ENCODE measurements at places on chromosomes 16 and 17.
A peak's percentile ranks its signal among the peaks of the same experiment; 100 is the strongest.

DNA sequence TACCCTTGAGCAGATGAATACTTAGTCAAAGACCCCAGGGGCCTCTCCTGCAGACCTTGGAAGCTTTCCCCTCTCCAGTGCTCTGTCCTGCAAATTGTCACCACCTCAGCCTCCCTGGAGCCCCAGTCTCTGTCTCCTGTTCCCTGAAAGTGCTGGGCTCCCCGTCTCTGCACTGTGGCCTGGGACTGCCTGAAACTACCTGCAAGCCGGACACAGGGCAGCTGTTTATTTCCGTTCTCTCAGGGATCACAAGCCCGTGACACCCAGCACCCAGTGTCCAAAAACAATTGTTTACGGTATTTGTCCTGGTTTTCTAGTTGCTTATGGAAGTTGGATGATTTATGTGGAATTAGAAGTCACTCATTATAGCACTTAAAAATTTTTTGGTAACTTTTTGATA is 81.6 kb upstream of the CHMP6 start:
- no peak for DNase-seq

GRCh38 chr16:11836650-11837244 is 14.6 kb downstream of the RSL1D1 start:
- DNase-seq: peak; percentile 51

GRCh38 chr17:72683506-72684404 is 408.7 kb downstream of the SLC39A11 start:
- DNase-seq: peak; percentile 99

DNA sequence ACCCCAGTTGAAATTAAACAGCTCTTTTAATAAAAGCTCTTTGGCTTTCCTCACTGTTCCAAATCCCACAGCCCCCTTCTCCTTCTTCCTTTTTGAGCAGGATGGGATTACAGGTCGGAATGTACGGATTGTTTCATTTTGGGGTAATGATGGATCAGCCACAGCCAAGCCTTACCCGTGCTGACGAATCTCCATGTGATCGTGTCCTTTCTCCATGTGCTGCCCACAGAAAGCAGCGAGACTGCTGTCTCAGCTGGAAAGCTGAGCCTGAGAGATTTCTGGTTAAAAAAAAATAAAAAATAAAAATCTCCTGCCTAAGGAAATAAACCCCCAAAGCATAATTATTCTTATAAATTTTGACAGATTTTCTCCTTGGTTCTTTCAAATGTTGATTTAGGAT is 276.6 kb downstream of the CPPED1 start:
- no peak for DNase-seq

DNA sequence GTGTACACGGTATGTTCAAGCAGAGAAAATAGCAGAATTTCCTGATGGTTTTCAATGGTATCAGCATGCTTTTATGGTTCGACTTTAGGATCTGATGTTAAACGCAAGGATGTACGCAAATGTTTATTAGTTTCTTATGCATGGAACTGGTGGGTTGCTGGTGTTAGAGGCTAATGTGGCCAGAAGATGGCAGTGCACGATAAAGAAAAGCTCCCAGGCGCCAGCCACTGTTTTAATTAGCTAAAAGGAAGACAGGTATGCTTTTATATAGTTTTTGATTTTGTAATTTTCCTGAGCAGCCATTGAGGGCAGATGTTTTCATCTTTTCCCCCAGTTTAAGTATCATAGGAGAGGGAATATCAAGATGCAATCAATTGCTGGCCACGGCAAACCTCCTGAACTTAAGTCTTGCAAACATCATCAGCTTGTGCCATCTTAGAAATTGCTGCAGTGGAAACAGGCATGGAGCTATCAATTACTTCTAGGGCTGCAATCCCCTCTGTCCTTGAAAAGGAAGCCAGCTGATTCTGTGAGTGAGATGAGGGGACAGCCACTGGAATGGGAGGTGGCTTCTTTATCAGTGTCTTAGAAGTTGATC is 648.5 kb upstream of the RBFOX1 start:
- DNase-seq: no peak

GRCh38 chr16:8887952-8888560 is 5.9 kb downstream of the LITAFD start:
- DNase-seq: no peak

- peak; percentile 65 for DNase-seq
These were observed 12.9 kb upstream of the ELAC2 start for GRCh38 chr17:13030459-13031300.

DNA sequence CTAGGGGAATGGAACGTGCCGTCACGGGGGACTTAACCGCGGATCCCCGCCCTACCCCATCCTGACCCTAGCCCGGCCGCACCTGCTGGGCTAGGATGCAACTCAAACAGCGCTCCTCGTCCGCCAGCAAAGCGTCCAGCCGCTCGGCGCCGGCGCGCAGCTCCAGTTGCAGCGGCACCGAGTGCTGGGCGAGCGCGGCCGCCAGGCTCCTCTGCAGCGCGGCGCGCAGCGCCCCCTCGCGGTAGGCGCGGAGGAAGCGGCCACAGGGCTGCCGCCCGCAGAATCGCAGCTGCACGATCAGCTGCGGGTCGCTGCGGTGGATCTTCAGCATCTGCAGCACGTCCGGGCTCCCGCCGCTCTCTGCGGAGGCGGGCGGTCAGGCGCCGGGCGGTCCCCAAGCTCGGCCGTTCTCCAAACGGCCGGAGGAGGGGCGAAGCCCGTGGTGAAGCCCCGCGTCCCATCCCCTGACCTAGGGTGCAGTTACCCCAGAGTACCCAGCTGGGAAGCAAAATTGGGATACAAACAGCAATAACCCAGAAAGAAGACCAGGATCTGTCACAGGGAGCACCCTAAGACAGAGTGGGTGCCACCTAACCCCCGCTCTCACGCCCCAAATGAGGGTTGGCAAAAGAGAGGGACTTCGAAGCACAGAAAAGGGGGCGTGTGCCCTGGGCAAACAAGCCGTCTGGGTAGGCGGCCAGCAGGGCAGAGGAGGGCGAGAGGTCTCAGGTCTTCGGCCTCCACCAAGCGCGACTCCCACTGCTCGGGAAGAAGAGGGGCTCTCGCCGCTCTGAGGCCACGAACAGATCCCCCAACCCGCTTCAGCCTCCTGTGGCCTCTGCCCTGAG is 4.2 kb downstream of the TRADD start:
- peak; percentile 90 for DNase-seq

DNA sequence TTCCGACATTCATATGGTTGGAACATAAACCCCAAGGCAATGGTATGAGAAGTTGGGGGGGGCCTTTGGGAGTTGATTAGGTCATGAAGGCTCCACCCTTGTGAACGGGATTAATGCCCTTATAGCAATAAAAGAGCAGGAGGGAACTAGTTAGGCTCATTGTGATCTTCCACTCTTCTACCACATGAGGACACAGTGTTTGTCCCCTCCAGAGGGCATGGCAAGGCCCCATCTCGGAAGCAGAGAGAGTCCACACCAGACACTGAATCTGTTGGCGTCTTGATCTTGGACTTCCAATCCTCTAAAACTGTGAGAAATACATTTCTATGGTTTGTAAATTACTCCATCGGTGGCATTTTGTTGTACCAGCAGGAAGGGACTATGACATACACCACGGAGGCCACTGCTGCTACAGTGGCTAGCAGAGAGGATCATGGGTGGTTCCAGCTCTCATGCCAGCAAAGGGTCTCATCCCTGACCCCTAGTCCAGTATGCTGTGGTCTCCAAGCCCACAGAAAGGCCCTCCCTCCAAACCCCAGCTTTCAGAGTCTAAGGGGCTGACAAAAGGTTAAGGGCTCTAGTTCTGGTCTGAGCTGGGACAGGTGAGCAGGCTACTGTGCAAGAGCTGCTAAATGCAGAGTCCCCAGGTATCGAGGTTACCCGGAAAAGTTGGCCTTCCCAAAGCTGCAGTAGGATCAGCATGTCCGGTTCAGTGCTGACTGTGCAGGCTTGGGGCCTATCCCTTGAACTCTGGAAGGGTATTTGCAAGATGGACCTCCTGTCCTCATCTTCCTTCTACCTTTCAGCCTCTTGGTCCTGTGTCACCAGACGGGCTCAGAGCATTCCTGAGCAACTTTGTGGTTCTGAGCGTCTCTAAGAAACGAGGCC is 12.2 kb downstream of the CCR7 start:
- DNase-seq: no peak

GRCh38 chr16:69187446-69188235 is 677 bp downstream of the SNTB2 start:
- DNase-seq: peak; percentile 90

DNA sequence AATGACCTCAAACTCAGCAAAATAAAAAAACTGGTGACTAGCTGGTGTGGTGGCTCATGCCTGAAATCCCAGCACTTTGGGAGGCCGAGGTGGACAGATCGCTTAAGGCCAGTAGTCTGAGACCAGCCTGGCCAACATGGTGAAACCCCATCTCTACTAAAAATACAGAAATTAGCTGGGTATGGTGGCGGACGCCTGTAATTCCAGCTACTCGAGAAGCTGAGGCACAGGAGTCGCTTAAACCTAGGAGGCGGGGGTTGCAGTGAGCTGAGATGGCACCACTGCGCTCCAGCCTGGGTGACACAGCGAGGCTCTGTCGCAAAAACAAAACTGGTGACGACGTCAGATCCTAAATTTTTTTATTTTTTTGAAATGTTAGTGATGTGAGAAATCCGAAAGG is 82.6 kb upstream of the TOB1 start:
- no peak for DNase-seq

DNA sequence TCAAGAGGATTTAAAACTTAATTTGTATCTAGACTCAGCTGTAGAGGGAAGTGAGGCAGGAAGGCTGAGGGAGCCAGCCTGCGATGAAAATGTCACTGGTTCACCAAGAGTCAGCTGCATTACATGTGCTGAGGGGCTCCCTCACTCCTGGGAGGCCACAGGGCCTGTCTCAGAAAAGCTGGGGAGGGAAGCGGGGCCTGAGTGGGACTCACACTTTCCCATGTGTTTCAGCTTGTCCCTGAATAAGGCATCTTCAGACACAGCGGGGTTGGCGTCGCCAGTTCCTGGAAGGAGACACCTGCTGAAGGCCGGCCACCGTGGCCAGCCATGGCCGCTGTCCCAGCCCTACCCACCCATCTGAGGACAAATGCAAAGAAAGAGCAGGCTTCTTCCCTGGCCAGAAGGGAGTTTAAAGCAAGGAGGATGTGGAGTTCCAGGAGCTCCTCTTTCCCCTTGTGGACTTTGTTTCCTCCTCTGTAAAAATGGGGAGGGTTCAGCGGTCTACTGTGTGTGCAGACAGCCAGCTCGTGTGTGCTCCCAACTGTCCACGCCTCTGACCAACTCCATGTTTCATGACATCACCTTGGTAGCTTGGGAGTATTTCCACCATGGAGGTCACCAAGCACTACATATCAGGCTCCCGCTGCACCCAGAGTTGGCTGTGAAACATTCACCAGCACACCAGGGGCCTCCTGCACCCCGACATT is 19.2 kb upstream of the MRPS23 start:
- no peak for DNase-seq

GRCh38 chr17:80761110-80761871 is 216.7 kb downstream of the RPTOR start:
- DNase-seq: peak; percentile 36

GRCh38 chr17:79340333-79341221 is 266.0 kb downstream of the ENGASE start:
- DNase-seq: no peak

DNA sequence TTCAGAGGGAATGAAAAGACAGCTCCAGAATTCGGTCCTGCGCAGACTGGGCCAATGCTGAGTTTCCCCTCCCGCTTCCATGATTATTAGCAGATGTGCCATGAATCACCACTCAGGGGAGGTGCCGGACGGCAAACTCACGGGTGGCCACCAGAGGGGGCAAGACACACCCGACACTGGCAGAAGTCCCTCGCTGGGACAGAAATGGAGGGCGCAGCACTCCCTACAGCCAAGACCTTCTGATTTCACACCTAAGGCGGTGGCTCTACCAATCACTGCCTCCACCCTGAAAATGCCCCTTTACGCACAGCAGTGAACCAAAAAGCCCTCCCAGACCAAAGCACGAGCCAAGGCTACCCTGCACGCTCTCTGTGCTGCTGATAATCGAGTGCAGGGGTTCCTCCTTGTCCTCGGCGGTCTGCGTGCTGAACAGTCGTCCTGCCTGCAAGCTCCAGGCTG is 26.8 kb downstream of the TRAP1 start:
- peak; percentile 93 for DNase-seq

DNA sequence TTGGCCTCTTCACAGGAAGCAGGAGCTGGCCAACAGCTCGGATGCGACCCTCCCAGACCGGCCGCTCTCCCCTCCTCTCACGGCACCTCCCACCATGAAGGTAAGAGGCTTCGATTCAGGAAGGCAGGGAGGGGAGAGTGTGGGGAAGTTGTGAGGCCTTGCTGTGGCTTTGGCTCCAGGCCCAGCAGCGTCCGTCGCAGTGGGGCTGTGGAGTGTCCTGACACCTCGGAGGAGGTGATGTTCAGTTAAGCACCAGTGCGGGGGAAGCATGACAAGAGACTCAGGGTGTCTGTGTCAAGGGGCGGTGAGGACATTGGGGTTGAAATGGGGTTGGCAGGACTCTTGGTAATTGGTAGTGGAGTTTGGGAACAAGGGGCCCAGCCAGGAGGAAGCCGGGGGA is 109.0 kb downstream of the RAP1GAP2 start:
- no peak for DNase-seq

- DNase-seq: peak; percentile 42
These were observed 36.7 kb downstream of the CMIP start for GRCh38 chr16:81481207-81481821.

DNA sequence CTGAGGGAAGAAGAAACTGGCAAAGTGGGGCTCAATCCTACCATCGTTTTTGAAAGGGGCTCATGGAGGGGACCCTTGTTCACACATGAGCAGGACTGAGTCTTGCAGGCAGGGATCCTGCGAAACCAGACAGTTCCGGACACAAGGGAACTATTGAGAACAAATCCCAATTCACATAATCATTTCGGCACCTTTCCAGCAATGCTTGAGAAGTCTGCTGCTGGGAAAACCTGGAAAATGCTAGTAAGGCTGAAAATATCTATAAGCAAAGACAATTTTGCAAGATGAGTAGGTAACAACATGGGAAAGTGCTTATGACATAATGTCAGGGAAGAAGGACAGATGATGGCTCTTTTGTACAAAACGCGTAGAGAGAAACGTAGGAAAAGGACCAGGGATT is 52.1 kb upstream of the BPTF start:
- no peak for DNase-seq

DNA sequence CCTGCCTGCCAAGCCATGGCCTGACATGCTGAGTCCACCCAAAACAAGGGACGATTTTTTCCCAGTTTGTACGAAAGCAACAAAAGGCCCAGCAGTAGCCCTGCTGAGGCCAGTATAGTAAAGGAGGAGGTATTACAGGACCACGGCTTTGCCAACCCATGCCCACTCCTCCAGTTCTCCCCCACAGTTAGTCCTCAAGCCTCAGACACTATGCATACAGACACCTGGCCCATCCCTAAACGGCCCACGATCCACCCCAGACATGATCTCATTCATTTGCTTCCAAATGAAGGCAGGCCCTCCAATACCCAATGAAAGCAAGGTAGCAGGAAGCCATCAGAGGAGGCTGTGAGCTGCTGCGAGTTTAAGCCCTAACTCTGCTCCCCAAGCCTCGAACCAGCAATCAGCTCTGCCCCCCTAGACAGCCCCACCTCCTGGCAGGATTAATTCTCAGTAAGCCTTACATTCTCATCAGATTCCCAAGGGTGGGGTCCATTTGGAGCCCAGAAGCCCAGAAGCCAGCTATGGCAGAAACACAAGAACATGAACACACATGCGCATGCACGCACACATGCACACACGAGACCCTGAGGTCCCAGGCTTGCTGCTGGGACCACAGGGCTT is 4.9 kb downstream of the HDAC5 start:
- no peak for DNase-seq

Data from trophoblast cell (in vitro differentiated cells and primary cell).